ENCODE measurements at places on chromosomes 6 and 20.
A peak's percentile ranks its signal among the peaks of the same experiment; 100 is the strongest.

DNA sequence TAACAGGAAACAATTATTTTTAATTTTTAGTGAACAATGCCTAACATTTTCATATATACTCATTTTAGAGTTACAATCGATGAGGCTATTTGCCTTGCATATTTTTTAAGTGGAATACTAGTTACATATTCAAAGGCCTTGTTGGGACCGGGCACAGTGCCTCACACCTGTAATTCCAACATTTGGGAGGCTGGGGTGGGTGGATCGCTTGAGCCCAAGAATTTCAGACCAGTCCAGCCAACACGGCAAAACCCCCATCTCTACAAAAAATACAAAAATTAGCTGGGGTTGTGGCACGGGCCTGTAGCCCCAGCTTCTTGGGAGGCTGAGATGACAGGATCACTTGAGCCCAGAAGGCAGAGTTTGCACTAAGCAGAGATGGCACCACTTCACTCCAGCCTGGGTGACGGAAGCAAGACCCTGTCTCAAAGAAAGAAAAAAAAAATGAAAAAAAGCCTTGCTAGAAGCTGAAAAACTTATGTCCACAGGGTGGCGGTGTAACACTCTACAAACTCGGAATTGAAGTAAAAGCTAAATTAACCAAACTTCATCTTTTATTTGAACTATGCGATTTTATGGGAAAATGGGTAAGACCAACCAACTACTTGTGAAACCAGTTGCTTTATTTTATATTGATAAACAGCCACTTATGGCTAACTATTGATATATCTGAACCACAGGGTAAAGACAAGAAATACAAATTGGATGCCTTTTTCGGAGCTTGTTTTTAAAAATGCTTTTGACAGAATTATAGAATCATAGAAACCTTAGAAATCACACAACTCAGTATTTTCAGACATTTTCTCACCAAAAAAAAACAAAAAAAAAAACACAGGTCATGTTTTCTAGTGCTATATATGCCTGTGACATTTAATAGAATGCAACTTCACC, 24.1 kb upstream of the ROS1 start:
- peak; percentile 32 for DNase-seq

GRCh38 chr6:71478834-71479541, 190.4 kb downstream of the OGFRL1 start:
- DNase-seq, result no peak

- DNase-seq, result no peak
Observed at GRCh38 chr20:5434116-5434515, 117.4 kb upstream of the PROKR2 start.

DNA sequence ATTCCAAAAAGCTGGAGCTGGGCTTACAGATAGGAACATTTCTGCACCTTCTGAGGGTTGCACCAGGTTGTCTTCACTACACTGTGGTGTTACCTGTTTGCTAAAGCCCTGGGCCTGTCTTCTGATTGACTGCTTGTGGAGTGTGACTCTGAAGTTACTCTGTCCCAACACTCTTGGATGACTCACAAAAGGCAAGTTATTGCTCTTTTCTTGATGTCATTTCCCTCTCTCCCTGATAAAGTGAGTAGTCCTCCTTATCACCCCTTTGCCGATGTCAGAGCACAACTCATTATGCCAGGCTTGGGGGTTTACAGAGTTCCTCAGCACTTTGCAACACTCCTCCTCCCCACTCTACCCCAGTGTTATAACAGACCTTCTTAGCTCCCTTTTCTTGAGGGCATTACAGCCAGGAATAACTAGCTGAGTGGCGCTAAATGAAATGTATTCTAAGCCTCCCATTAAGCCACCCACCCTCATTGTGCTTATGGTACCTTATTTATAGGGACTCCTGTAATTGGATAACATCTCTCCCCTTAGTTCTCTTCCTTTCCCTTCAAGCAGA, 36.1 kb upstream of the NKX2-4 start:
- DNase-seq, result no peak

DNA sequence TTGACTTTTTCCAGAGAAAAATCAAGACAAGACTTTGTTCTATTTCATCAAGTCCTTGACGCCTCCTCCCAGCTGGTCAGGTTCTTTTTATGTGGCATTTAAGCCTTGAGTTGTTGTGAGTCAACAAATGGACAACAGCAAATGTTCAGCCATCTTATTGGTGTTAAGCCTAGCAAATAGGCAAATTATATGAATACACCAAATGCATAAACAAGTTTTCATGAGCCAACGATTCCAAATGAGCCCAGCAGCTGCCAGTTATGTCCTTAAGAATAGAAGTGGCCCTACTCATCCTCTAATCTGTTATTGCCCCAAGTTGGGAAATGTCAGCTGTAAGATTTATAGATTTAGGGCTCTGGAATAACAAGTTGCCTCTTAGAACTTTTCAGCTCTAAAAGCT, 312.0 kb downstream of the SOX4 start:
- no peak for DNase-seq

DNA sequence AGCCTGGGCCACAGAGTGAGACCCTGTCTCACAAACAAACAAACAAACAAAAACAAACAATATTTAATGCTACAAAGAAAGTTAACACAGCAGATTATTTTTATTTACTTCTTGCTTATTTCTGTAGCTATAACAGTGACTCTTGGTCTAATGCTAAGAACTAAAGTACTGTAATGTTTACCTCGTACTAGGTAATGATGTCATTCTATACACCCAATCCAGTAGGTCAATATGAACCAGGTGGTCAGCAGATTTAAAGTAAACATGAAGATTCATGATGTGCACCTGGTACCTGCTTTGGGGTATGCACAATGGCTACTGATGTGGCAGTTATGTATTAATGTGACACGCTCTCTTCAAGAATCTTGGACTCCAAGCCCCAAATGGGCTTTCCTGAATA, 36.6 kb upstream of the CARMIL1 start:
- DNase-seq, result no peak

DNA sequence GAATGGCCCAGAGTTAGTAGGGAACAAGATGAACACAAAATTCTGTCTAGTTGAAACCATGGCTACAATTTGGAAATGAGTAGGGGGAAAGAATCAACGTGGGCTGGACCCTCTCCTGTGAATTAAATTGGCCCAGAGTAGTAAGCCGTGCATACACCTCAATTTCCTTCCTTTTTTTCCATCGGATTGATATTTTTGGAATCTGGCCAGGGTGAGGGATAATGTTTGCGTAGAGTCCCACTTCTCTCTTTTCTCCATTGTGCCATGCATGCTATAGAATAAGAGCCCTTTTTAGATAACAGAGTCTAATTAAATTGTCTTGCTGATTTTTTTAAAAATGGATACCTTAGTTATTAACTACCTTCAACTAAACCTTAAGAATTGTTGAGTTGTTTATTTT, 35.2 kb downstream of the XRN2 start:
- no peak for DNase-seq

- DNase-seq, result no peak
Observed at GRCh38 chr6:7697820-7698623, 27.9 kb upstream of the BMP6 start.

- DNase-seq, result peak; percentile 95
Observed at GRCh38 chr20:63641792-63642523, 11.3 kb downstream of the STMN3 start.

DNA sequence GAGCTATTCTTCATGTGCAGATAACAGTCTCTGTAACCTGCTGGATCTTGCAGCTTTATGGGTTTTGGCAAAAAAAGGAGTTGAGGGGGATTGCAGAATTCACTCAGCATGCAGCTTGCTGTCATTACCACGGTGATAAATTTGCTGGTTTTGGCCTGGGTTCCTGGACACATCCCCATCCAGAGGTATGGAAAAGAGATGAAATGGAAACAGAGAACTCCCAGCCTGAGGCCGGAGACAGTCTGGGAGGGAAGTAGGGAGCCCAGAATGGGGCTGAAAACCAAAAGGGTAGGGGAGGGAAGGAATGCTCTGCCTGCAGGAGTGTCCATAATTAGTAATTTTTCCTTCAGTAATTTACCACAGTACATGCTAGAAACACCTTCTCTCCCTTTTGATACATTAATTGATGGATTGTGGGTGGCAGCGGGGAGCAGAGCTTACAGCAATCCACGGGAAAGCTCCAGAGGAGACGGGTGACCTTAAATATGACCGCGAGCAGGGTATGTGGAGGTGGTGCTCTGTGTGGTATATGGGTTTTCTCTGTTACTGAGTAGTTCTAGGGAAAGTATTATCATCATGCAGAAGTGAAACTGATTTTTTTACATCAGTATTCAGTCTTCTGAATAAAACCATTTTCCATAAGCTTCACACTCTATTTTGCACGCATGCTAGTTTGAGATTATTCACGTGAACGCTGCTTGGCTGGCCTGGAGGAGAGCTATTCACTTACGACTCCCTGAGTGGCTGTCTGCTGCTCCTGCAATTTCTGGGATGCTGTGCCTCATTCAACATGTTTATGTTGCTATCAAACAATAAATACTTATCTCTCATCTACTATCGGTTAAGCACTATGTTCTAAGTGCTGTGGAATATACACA, 66.3 kb upstream of the KCNK16 start:
- DNase-seq, result no peak

DNA sequence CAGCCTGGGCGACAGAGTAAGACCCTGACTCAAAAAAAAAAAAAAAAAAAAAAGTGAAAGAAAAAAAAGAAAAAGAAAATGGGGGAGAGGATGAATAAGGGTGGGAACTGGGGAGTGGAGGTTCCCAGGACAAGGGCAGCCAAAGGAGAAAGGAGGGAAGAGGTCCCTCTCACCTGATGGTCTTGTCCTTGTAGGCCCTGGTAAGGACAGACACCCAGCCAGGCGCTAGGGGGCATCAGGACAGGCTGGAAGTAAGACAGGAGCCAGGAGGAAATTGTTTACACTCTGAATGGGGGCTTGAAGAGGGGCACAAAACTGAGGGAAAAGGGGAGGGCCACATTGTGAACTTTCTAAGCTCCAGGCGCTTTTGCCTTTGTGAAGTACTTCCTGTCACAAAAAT, 2.3 kb upstream of the ALDH5A1 start:
- no peak for DNase-seq

GRCh38 chr6:150167479-150167873, 24.6 kb downstream of the PPP1R14C start:
- no peak for DNase-seq

DNA sequence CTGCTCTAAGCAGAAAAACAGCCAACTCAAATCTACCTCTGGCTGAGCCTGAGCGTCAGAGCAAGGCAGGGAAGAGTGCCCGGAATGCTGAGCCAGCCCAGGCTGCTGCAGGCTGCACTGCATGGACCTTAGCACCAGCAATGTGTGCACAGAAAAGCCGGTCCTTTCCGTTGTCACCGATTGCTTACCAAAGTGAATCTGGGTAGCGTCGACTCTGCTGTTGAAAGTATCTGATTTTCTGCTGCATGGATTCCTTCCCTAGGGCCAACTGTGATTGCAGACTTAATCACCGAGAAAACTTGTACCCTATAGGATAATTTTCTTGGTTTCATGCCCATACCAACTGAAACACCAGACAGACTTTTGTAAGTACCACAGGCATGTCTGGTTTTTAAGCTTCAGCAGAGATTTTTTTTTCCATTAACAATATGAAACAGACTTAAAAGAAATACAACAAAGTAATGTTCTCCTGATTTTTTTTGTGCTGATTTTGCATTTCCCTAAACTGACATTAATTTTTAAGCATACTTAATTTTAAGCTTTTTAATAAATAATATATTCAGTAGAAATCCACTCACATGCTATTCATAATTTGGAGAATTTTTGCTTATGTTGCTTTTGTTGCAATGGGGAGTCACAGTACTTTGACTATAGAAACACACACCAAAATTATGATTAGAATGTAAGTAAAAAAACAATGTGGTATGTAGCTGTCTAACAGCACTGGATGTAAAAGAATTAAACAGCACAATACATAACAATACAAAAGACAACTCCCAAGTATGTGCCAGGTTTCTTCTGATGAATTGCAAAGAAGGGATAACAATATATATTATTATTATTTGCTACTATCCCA, 218.0 kb downstream of the THBS2 start:
- DNase-seq, result no peak

- no peak for DNase-seq
Observed at GRCh38 chr20:45920462-45921336, 8.7 kb upstream of the PLTP start.

DNA sequence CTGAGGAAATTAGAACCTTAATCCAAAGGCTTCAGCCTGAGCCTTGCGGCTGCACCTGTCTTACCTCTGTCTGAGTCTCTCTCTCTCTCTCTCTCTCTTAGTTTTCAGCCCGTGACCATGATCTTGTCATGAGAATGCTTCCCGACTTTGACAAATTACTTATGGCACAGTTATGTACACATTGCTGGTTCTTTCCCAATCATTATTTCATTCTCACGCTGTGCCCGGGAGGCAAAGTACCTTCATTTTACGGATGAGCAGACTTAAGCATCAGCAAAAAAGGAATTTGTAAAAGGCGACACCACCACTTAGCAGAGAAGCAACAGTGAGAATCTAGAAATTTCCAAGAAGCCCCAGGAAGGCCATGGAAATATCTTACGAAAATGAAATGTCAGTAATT, 54.6 kb downstream of the GMPR start:
- no peak for DNase-seq

DNA sequence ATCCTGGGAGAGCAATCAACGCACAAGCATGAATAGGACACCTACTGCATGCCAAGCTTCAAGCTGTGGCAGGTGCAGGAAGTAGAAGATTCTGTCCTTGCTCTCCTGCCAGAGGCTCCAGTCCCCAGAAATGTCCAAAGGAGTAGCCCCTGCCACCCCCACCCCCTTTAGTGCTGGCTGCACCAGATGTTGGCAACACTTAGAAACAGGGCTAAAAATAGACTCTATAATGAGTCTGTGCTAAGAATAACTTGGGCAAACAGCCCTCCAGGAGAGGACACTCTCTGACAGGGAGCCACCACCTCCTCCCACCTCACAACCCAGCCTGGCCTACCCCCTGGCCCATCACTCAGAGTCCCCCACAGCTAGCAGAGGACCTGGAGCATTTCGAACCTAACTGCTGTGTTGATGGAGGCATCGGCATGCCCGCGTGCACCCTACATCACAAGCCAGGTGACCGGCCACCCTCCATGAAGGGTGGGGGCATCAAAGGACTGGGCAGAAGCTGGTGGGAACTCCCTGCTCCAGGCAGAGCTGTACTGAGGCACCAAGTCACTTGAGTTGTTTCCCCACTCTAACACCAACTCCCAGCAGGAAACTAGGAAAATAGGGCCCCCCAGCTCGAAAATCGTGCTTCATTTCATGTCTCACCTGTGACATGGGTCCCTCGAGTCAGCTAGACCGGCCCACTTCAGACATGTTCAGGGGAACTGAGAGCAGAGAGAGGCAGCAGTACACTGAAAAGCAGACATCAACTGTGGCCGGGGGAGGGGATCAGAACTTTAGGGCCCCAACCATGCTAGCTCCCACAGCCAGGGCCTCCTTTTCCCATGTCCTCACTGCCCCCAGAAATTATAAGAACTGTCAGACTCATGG, 18.7 kb downstream of the TFEB start:
- DNase-seq, result no peak

DNA sequence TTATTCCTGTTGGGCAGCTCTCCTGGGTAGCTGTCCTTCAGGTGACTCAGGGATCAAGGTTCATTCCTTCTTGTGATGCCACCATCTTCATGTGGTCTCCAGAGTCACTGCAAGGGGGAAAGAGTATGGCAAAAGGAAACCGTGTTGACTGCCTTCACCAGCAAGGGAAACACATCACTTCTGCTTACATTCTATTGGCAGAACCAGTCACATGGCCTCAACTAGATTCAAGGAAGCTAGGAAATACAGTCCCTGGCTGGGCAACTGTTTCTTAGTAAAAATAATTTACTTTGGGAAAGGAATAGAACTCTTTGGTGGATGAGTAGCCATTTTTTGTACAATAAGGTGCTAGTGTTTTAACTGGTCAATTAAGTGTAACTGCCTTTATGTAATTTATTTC, 5.3 kb downstream of the ANKRD6 start:
- no peak for DNase-seq

All from stimulated activated CD8-positive, alpha-beta memory T cell treated with anti-CD3 and anti-CD28 coated beads, Interleukin-12 subunit alpha, Interleukin-12 subunit beta, amount 100 ng/mL, for 1 hour (primary cell).